ENCODE measurements at places on chromosomes 13 and 19.
A peak's percentile ranks its signal among the peaks of the same experiment; 100 is the strongest.

DNA sequence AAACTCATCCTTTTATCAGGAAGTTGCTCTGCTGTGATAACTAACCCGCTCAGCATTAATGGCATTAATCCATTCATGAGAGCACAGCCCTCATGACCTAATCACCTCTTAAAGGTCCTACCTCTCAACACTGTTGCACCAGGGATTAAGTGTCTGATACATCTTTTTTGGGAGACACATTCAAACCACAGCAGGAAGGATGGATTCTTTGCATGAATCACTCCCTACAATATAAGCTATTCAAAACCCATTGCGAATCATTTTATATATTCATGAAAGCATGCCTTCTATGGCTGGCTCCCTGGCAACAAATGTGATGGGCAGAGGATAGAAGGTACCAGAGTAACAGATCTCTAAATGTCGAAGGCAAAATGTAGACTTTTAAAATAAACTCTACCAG, 27.6 kb downstream of the ARL11 start:
- no peak for DNase-seq

- DNase-seq, result peak; percentile 100
Measured at GRCh38 chr19:19063183-19064097, at the start of gene SLC25A42. TSS of gene SLC25A42 (plus strand) at chr19:19063994. CDS start at chr19:19096125, 32,131 bp downstream.

DNA sequence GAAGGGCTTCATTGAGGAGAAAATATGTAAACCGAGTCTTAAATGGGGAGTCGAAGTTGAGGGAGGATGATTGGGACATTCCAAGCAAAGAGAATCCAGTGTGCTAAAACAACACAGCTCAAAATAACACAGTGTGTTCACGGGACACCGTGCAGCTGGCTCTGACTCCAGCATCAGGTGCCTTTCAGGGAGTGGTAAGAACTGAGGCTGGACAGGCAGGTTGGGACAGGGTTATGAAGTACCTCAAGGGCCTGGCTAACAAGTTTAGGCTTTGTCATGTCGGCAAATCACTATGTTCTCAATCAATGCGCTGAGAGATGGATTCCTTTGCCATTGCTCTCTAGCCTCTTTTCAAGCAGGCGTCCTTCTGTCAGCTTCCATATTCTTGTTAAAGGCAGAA, 27.5 kb upstream of the WDFY2 start:
- DNase-seq, result no peak

DNA sequence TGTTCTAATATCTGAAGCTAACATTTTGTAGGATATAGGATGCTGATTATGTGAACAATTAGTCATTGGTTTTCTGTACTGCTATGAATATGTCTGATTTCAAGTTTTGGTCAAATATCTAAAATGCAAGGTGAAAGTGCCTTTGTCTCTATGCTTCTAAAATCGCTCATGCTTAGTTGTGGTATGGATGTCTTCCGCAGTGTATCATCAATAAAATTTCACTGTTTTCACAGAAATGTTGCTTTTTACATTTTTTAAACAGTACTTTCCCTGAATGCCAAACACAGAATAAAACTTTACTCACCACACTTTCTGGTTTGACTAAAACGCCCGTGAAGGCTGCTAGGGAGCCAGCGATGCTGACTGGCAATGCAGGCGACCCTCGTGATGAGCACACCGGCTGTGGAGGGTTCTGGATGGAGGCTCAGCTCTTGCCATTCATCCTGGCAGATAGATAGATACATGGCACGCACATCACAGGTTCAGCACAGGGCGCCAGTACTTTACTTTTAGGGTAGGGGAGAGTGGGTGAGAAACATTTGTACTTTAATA, 40.1 kb downstream of the SLC7A9 start:
- no peak for DNase-seq

DNA sequence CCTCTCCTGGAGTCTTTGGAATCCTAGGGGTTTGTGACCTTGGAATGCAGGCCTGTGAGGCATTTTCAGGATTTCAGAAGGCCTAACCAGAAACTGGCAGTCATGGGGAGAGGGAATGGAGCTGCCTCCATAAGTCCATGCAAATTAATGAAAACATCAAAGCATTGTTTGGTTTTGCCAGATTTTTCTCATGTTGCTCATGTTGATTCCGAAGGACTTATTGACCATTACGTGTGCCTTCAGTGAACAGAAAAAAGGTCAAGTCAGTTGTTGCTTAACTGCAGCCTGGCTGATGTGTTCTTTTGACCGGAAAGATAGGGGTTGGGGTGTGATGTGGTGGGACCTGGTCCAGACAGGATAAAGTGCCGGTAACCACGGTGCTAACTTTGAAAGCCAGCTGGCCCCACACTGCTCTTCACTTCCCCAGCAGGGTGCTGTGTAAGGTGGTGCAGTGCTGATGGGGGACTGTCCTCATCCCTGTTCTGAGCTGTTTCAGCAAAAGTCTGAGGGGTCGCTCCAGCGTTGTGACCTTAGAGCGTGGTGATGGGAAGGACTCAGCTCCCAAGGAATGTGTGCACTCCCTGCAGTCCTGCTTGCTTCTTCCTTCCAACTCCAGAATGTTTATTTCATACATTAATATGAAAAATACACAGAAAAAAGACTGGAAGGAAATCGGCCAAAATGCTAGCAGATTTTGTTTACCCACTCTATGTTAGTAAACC, 3.5 kb downstream of the RNF113B start:
- no peak for DNase-seq

- no peak for DNase-seq
Measured at GRCh38 chr13:99294958-99295357, 12.2 kb downstream of the GPR183 start.

DNA sequence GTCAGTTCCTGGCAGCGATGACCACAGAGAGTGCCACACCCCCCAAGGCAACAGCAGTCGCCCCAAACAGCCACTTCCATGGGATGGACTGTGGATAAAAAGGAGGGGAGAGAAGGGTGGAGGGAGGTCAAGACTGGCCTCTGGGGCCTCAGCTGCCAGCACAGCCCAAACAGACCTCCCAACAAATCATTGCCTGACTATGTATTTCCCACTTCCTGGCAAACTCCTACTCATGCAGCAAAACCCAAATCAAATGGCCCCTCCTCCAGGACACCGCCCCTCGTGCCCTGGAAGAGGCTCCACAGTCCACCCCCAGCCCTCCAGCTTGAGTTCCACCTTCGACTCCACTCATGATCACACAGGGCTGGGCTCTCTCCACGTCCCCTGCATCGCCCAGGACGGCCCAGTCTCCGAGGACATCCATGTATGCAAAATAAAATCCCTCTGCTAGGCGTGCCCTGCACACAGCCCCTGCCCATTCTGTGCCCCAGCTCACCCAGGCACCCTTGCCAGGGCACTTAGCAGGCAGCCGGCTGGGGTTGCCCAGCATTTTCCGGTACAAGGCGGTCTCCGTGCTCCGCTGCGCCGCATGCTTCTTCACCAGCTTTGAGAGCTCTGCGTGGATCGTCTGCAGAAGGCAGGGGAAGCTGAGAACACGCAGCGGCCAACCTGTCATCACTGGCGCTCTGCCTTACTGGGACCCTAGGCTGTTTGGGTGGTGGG, 10.5 kb upstream of the ELL start:
- DNase-seq, result no peak

Data from right forelimb (tissue), 1 donor.